ENCODE measurements at places on chromosomes 1 and 21. TPM values are rescaled to one million over a fixed set of nuclear protein-coding genes. Genes with fewer than 3 reads are reported as not detected.
A peak's percentile ranks its signal among the peaks of the same experiment; 100 is the strongest.

Gene MAP3K21
- 11.0 TPM for polyA plus RNA-seq

Gene SIK1
- 6.3 TPM for polyA plus RNA-seq

Gene FAM43B
- polyA plus RNA-seq, result 0.31 TPM

Gene TTC39A
- 19.2 TPM for polyA plus RNA-seq

Gene CD101
- polyA plus RNA-seq, result 4.6 TPM

Gene IL12RB2
- polyA plus RNA-seq, result 1.1 TPM

Gene RAB7B
- polyA plus RNA-seq, result 5.4 TPM

Gene DDR2
- 18.3 TPM for polyA plus RNA-seq

Gene RIMKLA
- 0.78 TPM for polyA plus RNA-seq

Gene PLPPR4
- polyA plus RNA-seq, result 1.5 TPM

Gene SLC45A3
- polyA plus RNA-seq, result 9.3 TPM

DNA sequence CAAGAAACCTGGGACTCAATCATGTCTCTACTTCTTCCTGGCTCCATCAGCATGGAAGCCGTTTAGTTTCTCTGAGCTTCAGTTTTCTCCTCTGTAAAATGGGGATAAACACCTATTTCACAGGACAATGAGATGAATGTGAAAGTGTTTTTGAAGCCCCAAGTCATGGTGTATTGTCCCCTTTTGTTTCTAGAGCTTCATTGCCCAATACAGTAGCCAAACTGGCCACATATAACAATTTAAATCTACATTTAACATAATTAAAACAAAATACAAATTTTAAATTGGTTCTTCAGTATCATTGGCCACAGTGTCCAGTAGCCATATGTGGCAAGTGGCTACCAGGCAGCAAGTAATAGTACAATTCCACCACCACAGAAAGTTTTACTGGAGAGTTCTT, 2.3 kb upstream of the EFCAB14 start:
- no peak for DNase-seq

DNA sequence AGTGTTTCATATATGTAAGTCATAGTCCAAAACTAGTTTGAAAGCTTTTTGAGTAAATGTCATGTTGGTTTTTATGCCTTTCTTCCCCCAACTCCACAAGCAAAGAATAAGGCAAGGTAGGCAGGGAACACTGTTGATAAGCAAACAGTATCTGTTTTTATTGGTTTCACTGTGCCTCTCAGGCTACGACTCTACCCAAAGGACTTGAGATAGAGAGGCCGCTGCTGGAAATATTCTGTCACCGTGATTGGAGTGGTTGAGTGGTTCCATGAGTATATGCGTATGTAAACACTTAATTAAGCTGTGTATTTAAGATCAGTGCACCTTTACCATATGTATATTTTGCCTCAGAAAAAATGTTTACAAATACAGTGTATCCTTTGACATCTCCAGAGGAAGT, 138.1 kb upstream of the KIF26B start:
- DNase-seq, result peak; percentile 52

- peak; percentile 74 for DNase-seq
Observed at GRCh38 chr1:204726478-204726877, 40.9 kb upstream of the LRRN2 start.

GRCh38 chr1:119136401-119136800, 4.1 kb downstream of the WARS2 start:
- DNase-seq, result no peak

DNA sequence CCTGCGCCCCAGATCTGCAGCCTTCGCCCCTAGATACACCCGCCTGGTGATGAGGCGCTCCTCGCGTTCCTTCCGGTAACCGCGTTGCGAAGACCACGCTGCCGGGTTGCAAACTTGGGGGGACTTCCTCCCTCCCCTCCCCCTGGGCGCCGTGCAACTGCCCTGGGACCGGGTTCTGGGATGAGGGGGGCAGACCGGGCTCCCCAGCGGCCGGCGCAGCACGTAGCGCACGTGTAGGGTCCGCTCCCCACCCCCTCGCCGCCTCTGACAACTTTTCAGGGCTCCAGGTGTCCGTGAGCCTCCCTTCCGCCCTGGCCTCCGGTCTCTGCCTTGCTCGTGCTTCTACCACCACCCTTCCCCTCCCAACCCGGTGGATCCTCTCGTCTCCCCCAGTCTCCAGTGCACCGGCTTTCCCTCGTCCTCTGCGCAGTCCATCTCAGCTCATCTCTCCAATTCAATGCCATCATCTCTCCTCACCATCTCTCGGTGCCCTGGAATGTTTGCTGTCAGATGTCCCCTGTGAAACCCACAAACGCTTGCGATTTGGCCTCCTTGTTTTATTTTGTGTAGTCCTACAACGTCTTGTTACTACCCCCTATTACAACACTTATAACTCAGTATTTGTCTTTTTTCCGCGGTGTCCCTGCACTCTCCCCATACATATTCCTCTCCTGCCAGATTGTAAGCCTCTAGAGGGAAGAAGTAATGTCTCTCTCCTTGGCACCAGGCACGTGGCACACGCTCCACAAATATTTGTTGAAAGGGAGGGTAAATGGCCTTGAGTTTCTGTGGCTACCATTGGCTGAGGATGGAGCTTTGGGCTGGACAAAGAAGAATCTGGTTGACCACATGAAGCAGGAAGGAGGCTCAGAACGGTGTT, 782 bp downstream of the PCAT6 start:
- peak; percentile 58 for DNase-seq

GRCh38 chr1:151825204-151825603, 6.4 kb downstream of the RORC start:
- DNase-seq, result no peak

DNA sequence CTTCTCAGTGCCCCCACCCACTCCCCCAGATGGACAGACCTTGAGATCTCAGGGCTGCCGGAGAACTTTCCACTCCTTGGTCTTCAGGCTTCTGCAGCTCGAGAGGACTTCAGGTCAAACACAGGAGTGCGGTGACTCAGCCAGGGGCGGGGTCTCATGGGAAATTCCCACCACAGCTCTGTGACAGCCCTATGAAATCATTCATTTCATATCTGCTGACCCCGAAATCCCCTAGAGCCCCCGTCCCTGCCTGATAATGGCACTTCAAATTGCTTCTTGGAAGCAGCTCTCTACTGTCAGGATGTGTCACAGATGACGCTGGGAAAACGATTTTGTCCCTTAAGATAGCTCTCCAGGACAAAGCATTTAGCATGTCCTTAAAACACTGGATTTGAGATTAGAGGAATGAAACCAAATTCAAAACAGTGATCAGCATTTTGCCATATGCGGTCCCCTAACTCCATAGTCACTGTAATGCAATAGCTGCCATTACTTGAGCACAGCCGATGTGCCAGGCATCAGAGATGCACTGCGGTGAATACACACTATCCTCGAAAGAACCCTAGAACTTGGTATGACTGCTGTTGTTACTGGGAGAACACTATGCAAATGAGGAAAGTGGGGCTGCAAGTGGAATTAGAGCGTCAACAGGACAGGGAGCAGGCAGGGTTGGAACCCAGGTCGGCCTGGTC, at the start of gene TNFRSF9:
Gene TNFRSF9 (minus strand): TSS at position 95 of the 692 bp plus-strand sequence. CDS start 845 bp downstream, outside the sequence.
- DNase-seq, result peak; percentile 10

DNA sequence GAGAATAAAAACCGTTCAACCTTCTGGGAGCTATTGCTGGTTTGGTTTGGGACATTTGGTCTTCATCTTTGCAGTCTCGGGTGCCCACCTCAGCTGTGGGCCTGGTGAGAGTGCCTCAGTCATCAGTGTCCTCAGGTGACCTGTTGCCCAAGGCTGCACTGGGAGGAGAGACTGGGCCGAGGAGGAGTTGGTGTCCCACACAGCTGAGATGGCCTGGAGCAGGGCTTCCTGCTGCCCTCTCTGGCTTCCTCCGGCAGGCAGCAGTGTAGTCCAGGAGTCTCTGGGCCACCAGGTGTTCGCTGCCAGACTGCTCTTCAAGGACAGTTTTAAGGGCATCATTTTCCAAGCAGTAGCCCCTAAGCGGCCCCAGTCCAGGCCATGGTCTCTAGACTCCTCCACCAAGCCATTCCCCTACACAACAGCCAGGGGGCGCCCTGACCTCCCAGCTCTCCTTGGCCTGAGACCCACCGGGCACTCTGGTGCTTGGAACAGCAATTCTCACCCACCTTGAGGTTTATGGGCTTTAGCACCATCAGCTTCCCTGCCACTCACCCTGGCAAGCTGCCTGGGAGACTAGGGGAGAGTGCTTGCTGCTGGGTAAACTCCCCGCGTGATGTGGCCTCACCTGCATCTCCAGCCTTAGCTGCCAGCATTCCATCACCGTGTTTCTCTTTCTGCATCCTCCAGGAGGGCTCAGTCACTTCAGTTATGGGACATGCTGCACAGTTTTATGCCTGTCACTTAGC, 9.1 kb upstream of the SYTL1 start:
- DNase-seq, result no peak

DNA sequence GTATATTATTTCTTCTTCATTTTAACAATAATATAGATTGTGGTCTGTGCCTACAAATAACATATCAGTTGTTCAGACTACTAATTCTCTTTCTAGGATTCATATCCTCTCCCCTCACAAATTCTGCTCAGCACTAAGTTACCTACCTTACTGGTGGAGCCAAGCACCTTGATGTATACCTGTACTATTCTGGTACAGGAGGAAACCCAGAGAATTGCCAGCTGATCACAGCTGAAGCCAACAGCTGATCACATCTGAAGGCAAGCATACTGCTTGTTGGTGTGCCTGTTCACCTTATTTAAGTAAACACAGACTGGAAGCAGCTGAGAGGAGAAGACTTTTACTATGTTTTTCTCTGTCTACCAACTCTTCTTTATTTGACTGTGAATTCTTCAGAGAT, 101.8 kb downstream of the PBX1 start:
- DNase-seq, result no peak

GRCh38 chr21:32826329-32827167, 55.0 kb upstream of the PAXBP1 start:
- peak; percentile 54 for DNase-seq

- peak; percentile 85 for DNase-seq
Observed at GRCh38 chr1:228735871-228736586, 750 bp downstream of the RHOU start.

DNA sequence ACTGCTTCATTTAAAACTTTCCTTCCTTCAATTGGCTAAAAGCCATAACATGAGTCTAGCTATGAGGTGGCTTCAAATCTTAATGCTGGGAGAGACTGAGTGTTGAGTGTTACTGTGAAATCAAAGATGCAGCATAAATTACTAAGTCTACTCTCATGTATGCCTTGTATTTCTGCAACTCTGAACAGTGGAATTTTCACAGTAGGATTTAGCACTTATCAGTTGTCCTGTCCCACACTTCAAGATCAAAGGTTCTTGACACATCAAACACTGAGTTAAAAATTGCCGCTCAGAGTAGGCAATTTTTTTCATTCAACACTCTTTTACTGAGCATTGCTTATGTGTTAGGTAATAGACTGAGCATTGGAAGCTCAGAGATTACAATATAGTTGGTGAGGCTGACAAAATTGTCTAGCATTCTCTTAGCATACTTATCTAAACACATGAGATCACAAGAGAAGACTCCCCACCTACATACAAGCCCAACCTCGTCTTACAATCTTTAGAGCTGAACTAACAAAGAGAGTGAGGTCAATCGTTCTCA, 56.4 kb upstream of the ADORA3 start:
- peak; percentile 44 for DNase-seq

DNA sequence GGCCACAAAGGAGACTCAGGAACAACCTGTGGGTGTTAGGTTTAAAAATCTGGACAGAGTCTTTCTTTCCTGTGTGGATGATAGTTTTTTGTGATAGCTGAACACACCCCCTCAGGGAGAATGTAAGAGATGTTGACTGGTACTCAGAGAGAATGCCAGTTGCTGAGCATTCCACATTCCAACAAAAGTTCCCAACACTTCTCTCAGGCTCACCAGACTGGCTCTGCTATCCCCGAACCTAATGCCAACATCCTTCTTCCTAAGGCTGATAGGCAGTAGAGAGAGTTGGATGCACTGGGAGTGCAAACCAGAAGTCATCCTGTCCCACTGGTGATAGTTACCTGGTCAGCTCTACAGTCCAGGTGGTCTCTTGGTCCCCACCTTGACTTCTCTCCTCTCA, 28.7 kb upstream of the POU2F1 start:
- no peak for DNase-seq

GRCh38 chr1:230077011-230077410, 10.0 kb downstream of the GALNT2 start:
- no peak for DNase-seq

DNA sequence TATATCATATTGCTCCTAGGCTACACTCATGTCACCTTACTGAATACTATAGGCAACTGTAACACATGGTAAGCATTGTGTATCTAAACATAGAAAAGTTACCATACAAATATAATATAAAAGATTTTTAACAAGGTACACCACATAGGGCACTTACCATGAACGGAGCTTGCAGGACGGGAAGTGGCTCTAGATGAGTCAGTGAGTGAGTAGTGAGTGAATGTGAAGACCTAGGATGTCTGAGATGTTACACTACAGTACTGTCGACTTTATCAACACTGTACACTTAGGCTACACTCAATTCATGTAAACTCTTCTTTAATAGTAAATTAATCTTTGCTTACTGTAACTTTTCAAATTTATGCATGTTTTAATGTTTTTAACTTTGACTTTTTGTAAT, 81.0 kb upstream of the PLD5 start:
- no peak for DNase-seq

DNA sequence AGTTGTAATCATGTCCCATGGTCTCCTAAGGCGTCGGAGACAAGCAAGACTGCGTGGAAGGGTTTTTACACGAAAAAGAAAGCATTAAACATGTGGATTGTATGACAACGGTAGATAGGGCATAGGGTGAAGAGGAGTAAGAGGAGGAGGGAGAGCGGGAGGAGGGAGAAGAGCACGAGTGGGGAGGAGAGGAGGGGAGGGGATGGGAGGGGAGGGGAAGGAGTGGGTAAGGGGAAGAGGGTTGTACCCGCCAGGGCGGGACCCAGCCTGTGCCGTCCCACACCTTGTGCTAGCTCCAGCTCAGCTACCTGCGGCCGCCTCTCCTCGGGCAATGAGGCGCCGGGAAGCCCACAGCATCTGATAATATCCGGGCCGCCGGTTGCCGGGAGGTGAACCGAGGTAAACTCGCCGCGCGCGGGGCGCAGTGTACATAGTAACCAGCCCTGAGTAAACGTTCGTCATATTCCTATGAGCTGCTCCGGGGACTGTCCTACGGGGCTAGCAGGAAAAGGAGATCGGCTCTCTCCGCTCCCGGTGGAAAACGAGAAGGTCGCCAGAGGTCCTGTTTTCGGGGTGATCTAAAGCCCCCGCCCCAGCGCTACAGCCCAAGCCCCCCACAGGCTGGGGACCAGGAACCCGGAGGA, 449 bp upstream of the RCAN3 start:
- peak; percentile 93 for DNase-seq

- no peak for DNase-seq
Observed at GRCh38 chr1:43279666-43280065, 5.7 kb downstream of the C1orf210 start.

DNA sequence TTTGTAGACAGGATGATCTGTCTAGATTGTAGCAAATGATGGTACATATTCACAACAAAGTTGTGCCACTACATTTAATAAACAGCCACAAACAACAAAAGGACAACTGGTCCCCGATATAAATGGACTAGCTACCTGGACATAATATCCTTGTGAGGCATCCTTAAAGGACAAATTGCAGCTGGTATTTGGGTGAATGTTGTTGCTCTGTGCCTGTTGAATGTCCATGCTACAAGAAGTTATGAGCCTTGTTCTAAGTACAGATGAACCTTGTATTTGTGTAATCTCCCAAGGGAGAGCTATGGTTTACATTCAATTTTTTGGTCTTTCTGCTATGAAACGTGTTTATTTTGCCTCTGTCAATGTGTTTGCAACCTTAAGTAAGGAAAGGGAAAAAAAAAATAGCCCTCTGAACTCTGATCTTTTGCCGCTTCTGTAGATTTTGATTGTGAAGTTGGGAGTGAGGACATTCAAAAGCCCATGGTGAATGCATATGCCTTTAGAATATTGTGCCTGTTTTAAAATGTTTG, 26.5 kb downstream of the SFT2D2 start:
- DNase-seq, result no peak

All from large intestine (tissue), 12 donors.